ENCODE measurements at places on chromosomes 16 and 17.

- DNase-seq = no peak
These were observed 192.6 kb downstream of the CPPED1 start for GRCh38 chr16:12611006-12611477.

GRCh38 chr16:88561485-88562359 lies 8.5 kb upstream of the ZC3H18 start:
- DNase-seq = no peak

GRCh38 chr17:10624969-10625368 lies 32.1 kb downstream of the MYH3 start:
- no peak for DNase-seq

DNA sequence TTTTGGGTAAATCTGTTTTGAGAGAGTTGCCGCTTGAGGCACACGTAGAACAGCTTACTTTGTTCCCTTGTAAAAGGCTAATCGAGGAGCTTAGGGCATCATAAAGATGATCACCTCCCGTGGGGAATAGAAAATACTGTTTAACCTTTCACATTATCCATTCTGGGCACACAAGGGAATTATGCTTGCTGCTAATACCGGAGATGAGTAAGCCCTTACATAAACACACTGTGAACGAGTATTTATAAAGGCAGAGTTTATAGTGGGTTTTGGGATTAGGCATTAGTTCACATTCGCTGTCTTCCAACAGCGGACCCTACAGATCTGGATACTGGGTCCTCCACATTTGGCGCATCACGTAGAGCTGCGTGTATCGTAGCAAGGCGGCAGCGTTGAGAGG lies 51.2 kb upstream of the CNTNAP4 start:
- no peak for DNase-seq

- DNase-seq = no peak
These were observed 74.3 kb downstream of the MMD start for GRCh38 chr17:55347341-55347740.

DNA sequence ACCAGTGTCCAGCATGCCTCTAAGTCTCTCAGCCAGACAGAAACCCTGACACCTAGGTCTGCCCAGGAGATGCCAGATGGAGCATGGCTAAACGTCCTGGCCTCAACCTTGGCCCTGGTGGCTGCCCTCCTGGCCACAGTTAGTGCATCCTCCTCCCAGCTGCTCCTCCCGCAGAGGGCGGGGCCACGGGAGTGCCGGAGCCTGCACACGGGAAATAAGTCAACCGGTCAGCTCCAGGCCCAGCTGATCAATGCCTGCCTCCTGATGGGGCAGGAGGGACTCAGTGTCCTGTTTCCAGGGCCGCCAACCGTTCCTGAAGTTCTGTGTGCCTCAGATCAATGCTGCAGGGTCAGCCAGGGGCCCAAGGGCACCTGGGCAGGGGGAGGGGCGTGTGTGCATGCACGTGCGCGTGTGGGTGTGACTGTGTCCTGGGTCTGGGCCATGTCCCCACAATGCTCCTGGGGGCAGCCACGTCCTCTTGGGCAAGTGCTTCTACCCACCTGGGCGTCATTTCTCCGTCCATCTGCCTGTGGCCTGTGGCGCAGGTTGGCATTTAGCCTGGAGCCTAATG lies 4.6 kb upstream of the KCNJ12 start:
- DNase-seq = no peak

GRCh38 chr17:75825149-75825552 lies 19.1 kb downstream of the UNC13D start:
- no peak for DNase-seq

DNA sequence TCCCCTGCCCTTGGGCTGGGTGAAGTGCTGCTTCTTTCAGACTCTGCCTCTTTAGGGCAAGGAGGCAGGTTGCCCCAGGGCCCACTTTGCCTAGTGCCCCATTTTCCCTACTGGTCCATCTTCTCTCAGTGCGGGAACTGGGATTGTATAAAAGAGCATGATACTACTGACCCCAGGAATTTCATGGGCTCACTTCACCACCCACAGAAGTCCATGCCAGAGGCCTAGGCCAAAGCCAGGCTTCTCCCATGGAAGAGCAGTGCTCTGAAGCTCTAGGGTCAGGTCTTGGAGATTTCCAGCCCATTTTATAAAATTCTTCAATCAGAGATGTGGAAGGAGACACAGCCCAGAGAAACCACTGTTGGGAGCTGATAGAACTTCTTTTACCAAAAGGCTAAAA lies 5.7 kb downstream of the CACNG1 start:
- no peak for DNase-seq

DNA sequence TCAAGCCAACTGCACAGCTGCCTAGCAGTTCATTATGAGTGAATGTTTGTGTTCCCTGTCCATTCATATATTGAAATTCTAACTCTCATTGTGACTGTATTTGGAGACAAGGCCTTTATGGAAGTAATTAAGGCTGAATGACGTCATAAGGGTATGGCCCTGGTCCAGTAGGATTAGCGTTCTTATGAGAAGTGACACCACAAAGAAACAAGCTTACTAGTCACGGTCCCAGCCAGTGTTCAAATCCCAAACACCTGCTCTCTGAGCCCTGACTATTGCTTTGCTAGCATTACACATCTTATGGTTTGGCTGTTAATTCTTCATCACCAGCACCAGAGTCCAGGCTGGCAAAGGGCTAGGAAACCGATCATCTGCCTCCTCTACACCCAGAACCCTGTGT lies 2.2 kb downstream of the ZNF668 start:
- DNase-seq = no peak

All from cortex of kidney (tissue), 1 donor.